Hematopoietic multipotent progenitor cell (in vitro differentiated cells): ENCODE measurements at places on chromosomes 2 and 18. TPM values are rescaled to one million over a fixed set of nuclear protein-coding genes. Genes with fewer than 3 reads are reported as not detected.

GRCh38 chr2:11829324-11829946 lies 83.0 kb downstream of the LPIN1 start:
- DNase-seq: peak; percentile 76

DNA sequence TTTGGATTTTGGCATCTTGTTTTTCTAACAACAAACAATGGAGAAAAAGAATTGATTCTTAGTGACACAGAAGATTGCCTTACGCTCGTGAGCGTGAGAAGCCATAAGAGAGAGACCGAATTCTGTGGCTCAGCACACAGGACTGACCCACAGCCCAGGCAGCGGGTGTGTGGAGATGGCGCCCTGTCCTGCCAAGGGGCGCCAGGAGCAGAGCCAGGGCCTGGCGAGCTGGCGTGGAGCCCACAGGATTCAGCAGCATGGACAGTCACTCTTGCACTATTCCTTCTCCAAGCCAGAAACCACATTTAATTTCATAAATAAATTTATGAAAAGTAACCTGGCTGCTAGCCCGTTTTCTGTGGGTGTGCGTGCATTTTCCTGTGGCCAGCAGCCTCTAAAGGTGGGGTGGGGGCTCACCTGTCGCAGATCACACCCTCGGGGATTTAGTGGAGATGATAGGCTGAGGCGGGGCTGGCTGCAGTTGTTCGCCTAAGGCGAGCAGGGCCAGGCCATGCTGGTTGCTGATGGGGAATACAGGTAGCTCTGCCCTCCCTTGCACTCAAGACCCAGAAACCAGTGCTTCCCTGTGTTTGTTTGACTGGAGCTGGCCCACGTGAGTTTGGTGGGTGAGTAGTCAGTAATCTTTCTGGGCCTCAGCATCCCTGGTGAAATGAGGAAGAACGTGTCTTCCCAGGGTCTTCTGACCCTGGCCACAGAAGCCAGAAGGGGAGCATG lies 46.2 kb downstream of the FAM168B start:
- no peak for DNase-seq

GRCh38 chr18:22514655-22515054 lies 96.9 kb upstream of the CTAGE1 start:
- no peak for DNase-seq

Gene WIPF1
- 26.7 TPM for total RNA-seq

Gene SMCHD1
- 33.7 TPM for total RNA-seq
